ENCODE measurements at places on chromosomes 11 and 22. TPM values are rescaled to one million over a fixed set of nuclear protein-coding genes. Genes with fewer than 3 reads are reported as not detected.

CENPM gene
- 13.7 TPM for total RNA-seq

AMOTL1 gene
- total RNA-seq, result 3.1 TPM

GRCh38 chr22:38745676-38746460, 9.9 kb downstream of the SUN2 start:
- H3K4me1 ChIP-seq, result peaks cover 4% of the 10 kb centered on the region
- no peaks in the 10 kb centered on the region for H3K27me3 ChIP-seq
- H3K36me3 ChIP-seq, result peaks cover 41% of the 10 kb centered on the region
- H3K27ac ChIP-seq, result peak overlapping the region; percentile 27
- peak; percentile 65 for DNase-seq

TMEM151A gene
- total RNA-seq, result 0.37 TPM

DNA sequence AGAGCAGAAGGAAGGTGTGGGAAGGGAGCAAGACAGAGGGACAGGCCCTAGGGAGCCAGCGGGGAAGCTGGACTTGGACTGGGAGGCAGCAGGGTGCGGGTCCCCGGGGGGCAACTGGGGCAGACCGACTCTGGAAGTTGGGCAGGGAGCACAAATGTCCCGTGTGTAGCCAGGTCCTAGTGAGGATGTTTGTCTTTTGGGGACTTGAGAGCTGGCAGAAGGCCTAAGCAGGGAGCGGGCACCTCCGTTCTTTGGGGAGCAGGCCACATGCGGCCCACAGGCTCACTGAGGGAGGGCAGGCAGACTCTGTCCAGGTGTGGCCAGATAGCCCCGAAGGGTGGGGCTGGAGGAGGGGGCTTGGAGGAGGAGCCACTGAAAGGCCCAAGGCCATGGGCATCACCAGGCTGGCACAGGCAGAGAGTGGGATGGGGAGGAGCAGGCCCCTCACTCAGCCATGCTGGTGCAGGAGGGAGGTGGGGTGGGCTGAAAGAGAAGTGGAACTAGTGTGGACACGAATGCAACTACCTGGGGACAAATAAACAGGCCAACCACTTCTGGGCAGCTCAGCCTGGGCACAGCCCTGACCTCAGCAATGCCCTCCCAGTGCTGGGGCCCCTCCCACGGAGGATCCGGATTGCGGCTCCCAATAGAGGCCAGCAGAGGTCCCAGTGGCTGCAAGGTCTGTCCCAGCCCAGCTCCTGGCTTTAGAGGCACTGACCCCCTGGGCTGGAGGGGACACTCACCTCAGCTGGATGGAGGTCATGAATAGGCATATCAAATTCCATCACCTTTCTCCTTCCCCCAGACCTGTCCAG, 1.3 kb upstream of the SCARF2 start:
- no peak overlapping the region for H3K4me3 ChIP-seq
- no peaks in the 10 kb centered on the region for H3K36me3 ChIP-seq
- H3K27ac ChIP-seq, result no peak overlapping the region
- no peaks in the 10 kb centered on the region for H3K4me1 ChIP-seq
- no peak for DNase-seq

DNA sequence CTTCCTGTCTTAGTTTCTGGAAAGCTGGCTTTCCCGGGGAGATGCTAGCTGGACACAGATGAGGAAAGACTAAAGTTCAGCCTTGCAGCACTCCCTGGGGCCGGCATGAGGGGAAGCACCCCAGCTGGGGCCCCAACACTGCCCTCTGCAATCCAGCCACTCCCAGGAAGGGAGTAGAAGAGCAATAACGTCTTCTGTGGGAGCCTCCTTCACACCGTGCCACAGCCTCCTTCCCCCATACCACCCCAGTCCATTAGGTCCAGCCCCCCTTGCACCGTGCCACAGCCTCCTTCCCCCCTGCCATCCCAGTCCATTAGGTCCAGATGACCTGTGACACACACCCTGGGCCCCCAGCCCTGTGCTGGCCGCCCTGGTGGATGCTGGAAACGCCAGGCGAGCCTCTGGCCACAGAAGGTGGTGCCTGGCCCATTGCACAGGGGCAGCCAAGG, 44.1 kb upstream of the PRDM11 start:
- peak overlapping the region; percentile 28 for H3K27ac ChIP-seq
- H3K4me3 ChIP-seq, result no peak overlapping the region
- DNase-seq, result no peak
- H3K4me1 ChIP-seq, result no peaks in the 10 kb centered on the region
- no peaks in the 10 kb centered on the region for H3K27me3 ChIP-seq
- H3K36me3 ChIP-seq, result no peaks in the 10 kb centered on the region

DNA sequence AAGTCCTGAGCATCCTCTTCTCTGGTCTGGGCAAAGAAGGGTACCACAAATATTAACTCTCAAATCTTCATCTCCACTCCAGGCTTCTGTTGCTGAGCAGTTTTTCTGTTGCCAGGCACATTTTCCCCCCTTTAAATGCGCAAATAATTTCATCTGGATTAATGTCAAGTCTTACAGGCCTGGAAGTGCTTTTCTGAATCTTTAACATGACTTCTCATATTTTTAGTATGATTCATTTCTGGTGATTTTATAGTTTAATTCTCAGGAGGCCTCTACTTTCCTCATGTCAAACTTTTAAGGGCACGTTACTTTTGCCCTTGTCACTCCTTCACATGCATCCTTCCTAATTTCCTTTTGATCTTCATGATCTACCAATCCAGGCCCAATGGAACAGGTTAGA, 510.2 kb downstream of the METTL15 start:
- no peak for DNase-seq
- H3K4me3 ChIP-seq, result no peak overlapping the region
- H3K4me1 ChIP-seq, result no peaks in the 10 kb centered on the region

DNA sequence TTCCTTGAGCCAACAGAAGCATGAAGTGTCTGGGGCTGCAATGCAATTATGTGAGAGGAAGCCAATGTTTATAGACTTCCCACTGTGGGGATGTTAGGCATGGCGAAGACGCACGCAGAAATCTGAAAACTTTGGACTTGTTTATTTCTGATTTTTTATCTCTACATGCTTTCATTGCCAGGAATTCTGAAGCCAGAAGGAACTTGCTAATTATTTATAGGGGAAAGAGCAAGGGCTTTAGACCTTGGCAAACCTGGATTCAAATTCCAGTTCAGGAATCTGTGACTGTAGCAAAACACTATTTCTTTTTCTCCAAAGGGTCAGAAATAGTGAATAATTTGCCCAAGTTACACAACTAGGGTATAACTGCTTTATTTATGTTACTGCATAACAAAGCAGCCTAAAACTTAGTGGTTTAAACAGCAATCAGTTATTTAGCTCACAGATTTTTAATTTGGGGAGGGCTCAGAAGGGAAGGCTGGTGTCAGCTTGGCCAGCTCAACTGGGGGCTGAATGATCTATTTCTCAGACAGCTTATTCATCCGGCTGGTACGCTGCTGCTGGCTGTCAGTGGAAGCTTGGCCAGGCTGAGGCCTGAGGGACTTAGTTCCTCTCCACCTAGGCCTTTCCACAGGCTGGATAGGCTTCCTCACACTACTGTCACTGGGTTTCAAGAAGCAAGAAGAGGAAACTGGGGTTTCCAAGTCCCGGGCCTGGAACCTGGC, 1.9 kb upstream of the OR6Q1 start:
- no peak for DNase-seq
- H3K4me3 ChIP-seq, result no peak overlapping the region
- no peaks in the 10 kb centered on the region for H3K36me3 ChIP-seq
- no peaks in the 10 kb centered on the region for H3K27me3 ChIP-seq

MOGAT2 gene
- 211 TPM for total RNA-seq

GRCh38 chr22:47196166-47196849, 433.9 kb downstream of the TBC1D22A start:
- no peak overlapping the region for H3K27ac ChIP-seq
- H3K4me3 ChIP-seq, result no peak overlapping the region
- no peaks in the 10 kb centered on the region for H3K27me3 ChIP-seq
- no peaks in the 10 kb centered on the region for H3K4me1 ChIP-seq

SEC14L2 gene
- total RNA-seq, result 2.0 TPM

DNA sequence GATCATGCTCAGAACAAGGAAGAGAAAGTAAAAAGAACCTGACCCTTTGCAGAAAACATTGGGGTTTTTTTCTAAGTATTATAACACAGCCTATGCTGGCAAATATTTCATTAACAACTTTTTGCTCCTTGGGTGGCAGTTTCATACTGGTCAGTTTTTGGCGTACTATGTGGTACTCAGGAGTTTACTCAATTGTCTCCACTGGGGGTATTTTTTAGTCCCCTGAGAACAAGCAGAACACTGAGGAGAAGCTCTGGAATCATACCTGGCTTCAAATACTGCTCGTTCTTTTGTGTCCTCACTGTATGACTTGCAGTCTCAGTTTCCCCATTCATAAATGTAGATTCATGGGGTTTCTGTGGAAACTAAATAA, 90.4 kb downstream of the SERGEF start:
- DNase-seq, result no peak
- H3K36me3 ChIP-seq, result no peaks in the 10 kb centered on the region
- H3K27ac ChIP-seq, result no peak overlapping the region
- no peaks in the 10 kb centered on the region for H3K27me3 ChIP-seq
- no peaks in the 10 kb centered on the region for H3K4me1 ChIP-seq

DNA sequence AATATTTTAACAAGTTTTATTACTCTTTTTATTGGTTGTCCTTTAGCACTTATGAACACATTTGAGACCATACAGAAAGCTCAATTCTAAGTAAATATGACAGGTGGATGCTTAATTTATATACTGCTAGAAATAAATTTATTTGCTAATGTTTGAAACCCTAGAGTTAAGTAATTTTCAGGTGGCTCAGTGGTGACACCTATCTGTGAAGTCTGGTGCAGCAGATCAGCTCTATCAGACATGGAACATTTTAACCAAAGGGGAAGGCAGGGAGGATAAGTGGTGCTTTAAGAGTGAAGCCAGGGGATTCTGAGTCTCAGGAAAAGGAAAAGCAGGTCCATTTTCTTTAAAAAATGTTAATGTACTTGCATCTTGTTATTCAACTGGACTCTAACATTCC, 175.8 kb downstream of the DSCAML1 start:
- H3K27me3 ChIP-seq, result no peaks in the 10 kb centered on the region
- no peak overlapping the region for H3K4me3 ChIP-seq

DNA sequence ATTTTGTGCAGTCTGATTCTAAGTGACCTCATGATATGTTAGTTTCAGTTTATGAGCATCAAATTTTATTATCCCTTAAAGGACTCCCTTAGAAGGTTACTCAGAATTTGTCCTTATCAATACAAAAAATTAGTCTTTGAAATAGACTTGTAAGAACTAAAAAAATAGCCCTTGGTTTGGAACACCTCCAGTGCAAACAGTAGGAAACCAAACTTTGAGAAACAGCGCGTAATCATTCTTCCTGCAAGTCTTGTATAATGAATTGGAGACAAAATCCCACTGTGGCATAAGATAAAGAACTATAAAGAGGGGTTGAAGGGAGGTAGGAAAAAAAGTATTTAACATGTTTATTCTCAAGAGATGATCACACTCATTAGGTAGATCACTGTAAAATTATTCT, 10.8 kb upstream of the MSANTD4 start:
- H3K27ac ChIP-seq, result no peak overlapping the region
- H3K4me3 ChIP-seq, result no peak overlapping the region
- no peaks in the 10 kb centered on the region for H3K36me3 ChIP-seq

GRCh38 chr22:32802237-32802765, 796 bp downstream of the TIMP3 start:
- H3K4me1 ChIP-seq, result no peaks in the 10 kb centered on the region
- DNase-seq, result no peak
- peaks cover 14% of the 10 kb centered on the region for H3K27me3 ChIP-seq
- peak overlapping the region; percentile 43 for H3K4me3 ChIP-seq
- no peaks in the 10 kb centered on the region for H3K36me3 ChIP-seq

MMP11 gene
- total RNA-seq, result 2.3 TPM

DNA sequence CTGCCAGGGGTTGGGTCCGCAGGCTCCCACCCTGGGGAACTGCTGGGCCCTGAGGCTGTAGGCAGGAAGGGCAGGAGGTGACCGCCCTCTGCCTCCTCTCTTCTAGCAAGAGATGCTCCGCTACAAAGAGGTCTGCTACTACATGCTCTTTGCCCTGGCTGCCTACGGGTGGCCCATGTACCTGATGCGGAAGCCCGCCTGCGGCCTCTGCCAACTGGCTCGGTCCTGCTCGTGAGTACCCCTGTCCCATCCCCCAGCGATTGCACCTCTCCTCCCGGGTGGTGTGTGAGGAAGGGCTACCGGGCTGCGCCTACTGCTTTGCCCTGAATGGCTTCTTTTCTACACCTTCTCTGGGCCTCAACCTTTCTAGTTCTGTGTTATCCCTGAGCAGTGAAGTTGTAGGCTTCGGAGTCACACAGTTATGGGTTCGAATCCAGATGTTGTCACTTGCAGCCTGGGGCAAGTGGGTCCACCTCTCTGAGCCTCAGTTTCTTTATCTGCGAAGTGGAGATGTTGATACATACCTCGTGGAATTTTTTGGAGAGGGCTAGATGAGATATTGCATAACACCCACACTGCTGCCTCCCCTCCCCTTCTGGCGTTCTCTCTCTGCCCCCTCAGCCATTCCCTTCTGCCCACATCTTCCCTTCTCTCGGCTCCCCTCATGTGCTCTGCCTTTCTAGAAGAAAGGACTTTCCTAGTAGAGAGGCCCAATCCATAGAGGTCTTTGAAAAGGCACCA, 21.1 kb upstream of the MYRF start:
- no peak overlapping the region for H3K4me3 ChIP-seq
- no peaks in the 10 kb centered on the region for H3K36me3 ChIP-seq
- H3K27ac ChIP-seq, result no peak overlapping the region
- no peak for DNase-seq

DNA sequence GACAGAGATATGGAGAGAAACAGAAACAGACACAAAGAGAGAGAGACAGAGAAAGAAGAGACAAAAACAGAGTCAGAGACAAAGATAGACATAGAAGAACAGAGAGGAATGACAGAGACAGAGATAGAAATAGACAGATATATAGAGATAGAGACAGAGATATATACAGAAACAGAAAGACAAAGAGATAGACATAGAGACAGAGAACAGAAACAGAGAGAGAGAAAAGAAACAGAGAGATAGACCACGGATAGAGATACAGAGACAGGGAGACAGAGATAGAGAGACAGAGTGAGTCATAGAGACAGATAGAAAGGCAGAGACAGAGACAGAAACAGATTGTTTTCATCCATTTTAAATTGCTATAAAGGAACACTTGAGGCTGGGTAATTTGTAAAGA, 12.3 kb upstream of the MPEG1 start:
- H3K27me3 ChIP-seq, result no peaks in the 10 kb centered on the region
- no peaks in the 10 kb centered on the region for H3K36me3 ChIP-seq
- no peak for DNase-seq
- H3K27ac ChIP-seq, result peak overlapping the region; percentile 50

CATSPER1 gene
- 0.35 TPM for total RNA-seq

- H3K4me3 ChIP-seq, result no peak overlapping the region
- H3K4me1 ChIP-seq, result peaks cover 9% of the 10 kb centered on the region
- peaks cover 32% of the 10 kb centered on the region for H3K27me3 ChIP-seq
- H3K27ac ChIP-seq, result no peak overlapping the region
- peak; percentile 82 for DNase-seq
These were observed 6.3 kb upstream of the KDELR3 start for GRCh38 chr22:38461414-38462081.

- no peaks in the 10 kb centered on the region for H3K36me3 ChIP-seq
- no peaks in the 10 kb centered on the region for H3K4me1 ChIP-seq
- H3K27me3 ChIP-seq, result no peaks in the 10 kb centered on the region
These were observed 31.8 kb downstream of the DLG2 start for GRCh38 chr11:85595285-85595884.
